Pulmonary artery endothelial cell (primary cell): ENCODE measurements at places on chromosomes 11 and 22.

DNA sequence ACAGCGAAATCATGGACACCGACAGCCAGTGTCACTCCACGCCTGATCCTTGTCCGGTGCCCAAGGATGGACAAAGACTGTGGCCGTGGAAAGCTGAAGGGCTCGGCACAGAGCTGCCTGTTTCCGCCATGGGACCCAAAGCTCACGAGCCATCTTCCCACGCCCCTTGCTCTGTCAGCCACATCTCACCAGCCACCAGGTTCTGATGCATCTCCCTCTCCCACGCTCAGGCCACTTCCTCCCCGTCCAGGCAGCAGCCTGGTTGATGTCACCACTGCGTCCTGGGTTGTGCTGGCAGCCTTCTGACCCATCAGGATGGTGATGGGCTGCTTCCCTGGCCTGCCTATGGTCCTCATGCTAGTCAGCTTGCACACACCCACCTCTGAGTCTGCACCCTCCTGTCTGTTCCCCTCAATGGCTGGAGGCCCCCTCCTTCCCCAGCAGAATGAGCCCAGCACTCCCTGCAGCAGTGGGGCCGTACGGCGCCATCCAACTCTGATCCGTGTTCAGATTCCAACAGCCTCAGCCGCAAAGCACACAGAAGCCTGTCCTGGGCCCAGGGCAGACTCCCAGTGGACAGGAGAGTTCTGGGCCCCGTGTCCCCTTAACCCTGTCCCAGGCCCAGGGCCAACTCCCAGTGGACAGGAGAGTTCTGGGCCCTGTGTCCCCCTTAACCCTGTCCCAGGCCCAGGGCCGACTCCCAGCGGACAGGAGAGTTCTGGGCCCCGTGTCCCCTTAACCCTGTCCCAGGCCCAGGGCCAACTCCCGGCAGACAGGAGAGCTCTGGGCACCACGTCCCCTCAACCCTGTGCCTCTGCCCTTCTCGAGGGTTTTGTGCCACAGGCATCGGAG, 259.5 kb downstream of the BRD1 start:
- DNase-seq = no peak

DNA sequence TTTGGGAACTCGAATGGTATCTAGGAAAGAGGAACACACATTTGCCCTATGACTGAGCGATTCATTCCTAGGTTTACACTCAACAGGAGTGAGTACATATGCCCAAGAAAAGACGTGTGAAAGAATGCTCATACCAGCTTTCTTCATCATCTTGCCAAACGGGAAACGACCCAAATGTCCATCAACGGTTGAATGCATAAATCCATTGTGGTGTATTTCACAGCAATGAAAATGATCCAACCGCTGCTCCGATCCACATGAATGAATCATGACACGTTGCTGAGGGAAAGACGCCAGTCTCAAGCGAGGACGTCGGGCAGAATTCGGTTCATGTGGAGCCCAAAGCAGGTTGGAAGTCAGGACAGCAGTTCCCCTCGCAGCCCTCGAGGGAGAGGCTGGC, 71.5 kb downstream of the CYTH4 start:
- DNase-seq = no peak

- no peak for DNase-seq
Measured at GRCh38 chr11:62141111-62142042, 17.6 kb downstream of the INCENP start.

- DNase-seq = no peak
Measured at GRCh38 chr22:44962741-44963454, 46.9 kb downstream of the PHF21B start.

DNA sequence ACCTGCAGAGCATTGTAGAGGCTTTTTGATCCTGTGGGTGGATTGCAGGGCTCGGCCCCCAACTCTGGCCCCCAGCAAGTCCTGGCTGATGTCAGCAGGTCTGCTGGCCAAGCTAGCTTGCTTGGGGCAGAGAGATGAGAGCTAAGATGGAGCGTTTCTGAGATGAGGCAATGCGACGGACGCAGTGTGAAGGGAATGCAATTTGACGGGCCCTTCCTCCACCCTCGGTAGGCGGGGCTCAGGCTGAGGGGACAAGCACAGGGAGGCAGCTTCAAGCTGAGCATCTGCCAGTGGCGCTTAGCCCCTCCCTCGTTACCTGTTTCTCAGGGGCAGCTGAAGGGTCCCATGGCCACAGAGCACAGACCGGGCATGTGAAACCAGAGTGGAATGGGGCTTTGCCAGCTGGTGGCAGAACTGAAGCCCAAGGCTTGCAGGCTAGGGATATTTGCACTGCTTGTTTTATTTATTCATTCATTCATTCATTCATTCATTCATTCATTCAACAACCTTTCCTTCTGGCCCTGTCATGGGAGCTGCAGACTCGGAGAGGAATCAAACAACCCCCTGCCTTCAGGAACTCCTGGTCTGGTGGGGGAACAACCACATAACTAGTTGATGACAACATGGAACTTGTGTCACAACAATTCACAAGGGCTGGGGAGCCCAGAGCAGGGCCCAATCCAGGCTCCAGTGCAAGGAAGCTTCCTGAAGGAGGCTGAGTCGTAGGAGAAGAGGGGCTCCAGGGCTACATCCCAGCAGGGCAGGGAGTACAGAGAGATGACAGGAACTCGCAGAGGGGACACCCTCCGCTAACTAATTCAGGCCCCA, 66.8 kb downstream of the THAP12 start:
- DNase-seq = no peak

- DNase-seq = no peak
Measured at GRCh38 chr11:46308631-46309419, 31.4 kb downstream of the CREB3L1 start.

GRCh38 chr11:75160220-75160757, 9.4 kb downstream of the SLCO2B1 start:
- no peak for DNase-seq

DNA sequence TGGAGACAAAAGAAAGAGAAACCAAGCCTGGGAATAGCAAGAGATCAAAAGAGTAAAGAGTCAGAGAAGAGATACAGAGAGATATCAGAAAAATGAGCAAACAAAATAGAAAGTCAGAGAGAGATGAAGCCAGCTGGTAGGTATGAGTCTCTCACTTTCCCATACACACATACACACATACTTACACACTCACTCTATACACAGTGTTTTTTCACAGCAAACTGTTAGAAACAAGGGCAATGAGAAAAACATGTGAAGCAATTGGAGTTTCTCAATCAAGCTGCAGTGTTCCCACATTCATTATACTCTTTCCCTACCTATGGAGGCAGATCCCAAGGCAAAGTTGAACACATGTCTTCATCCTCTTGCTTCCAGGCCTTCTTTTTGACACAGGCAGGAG, 2.6 kb upstream of the NLRP10 start:
- DNase-seq = no peak

DNA sequence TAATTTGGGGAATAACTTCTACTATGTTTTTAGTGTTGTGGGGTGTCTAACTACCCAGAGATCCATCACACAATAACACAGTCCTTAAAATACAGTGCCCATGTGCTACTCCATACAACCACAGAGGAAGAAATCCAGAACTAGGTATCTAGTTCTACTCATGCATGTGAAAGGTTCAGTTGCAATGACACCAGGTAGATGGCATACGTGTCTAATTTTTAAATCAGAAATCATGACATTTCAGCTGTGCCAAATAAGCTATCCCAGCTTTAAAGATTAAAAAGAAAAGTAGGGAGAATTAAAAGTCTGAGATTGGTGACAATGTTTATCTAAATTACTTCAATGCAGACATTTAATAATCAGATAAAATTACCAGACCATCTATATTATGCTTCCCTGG, 122.2 kb downstream of the CD44 start:
- no peak for DNase-seq

GRCh38 chr11:113526521-113526920, 51.3 kb upstream of the DRD2 start:
- no peak for DNase-seq

DNA sequence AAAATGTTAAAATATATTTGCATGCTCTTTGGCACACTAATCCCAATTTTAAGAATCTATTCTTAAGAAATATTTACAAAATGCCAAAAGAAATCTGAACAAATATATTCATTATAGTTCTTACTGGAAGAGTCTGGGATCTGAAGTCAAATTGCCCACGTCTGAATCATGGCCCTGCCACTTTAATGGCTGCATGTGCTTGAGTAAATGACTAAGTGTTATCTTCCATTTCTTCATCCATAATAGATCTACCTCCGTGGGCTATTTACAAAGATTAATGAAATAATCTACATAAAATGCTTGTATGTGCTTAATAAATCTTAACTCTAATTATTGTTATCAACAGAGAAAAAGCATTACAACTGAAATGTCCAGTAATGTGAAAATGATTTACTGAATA, 24.5 kb upstream of the DKK3 start:
- no peak for DNase-seq

GRCh38 chr11:12260731-12261521, 116.4 kb upstream of the PARVA start:
- no peak for DNase-seq

DNA sequence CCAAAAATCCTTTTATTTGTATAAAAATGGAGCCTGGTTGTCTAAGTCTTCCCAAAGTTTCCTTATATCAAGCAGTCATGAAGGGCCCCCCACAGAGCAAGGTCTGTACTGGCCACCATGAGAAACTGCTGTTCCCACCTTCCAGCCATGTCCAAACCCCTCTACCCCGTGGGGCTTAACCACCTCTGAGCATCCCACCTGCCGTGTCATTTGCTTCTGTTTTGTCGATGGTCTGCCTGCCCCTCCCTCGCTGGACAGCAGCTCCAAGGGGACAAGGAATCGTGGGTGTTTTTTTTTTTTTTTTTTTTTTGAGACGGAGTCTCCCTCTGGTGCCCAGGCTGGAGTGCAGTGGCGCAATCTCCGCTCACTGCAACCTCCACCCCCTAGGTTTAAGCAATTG, 11.1 kb upstream of the ANO1 start:
- no peak for DNase-seq

DNA sequence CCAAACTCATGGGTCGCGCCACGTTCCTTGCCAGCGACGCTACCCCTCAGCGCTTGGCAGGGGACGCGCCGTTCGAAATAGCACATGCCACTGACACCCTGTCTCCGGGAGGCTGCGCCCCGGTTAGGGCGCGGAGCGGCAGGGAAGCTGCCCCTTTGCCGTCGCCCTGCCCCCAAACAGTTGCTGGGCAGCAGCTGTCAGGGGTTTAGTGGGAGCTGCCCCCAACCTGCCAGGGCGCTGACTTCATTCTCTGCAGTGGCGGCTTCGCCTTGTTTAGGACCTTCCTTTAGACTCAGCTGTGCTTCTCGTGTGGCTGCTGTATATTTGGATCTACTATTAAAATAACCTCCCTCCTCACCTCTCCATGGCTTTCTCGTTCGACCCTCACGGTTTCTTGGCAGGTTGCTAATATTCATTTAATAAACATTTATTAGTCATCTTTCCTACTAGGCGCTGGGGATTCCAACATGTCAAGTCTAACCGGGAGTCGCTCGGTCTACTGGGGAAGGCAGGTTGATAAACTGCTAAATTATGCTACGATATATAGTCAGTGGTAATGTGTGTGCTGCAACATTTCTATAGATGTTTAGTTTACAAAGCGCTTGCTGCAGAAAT, 782 bp downstream of the TMEM109 start:
- no peak for DNase-seq
